ENCODE measurements at places on chromosomes 12 and 14. TPM values are rescaled to one million over a fixed set of nuclear protein-coding genes. Genes with fewer than 3 reads are reported as not detected.

PTPN21 gene
- total RNA-seq = 70.6 TPM

DIABLO gene
- total RNA-seq = 31.9 TPM

ANO2 gene
- total RNA-seq = 36.8 TPM

CHFR gene
- total RNA-seq = 50.2 TPM

FAM186B gene
- total RNA-seq = 0.75 TPM

LRRC10 gene
- not detected for total RNA-seq

INSM2 gene
- not detected for total RNA-seq

COX8C gene
- total RNA-seq = not detected

NEDD1 gene
- total RNA-seq = 17.8 TPM

RTL1 gene
- not detected for total RNA-seq

IFI27 gene
- total RNA-seq = 312 TPM

RNF212B gene
- total RNA-seq = not detected

NEUROD4 gene
- not detected for total RNA-seq

MUCL1 gene
- not detected for total RNA-seq

DNAJC22 gene
- 0.67 TPM for total RNA-seq

SAMD15 gene
- total RNA-seq = 0.41 TPM

MSI1 gene
- total RNA-seq = 0.46 TPM

DIO2 gene
- 1.0 TPM for total RNA-seq

OR4M1 gene
- total RNA-seq = not detected

TROAP gene
- total RNA-seq = 0.96 TPM

CCDC60 gene
- total RNA-seq = not detected

CEBPE gene
- total RNA-seq = not detected

TAS2R43 gene
- not detected for total RNA-seq

CRADD gene
- 17.1 TPM for total RNA-seq

ING4 gene
- total RNA-seq = 38.0 TPM

GNB3 gene
- total RNA-seq = 0.32 TPM

ZDHHC22 gene
- total RNA-seq = not detected

ZNF219 gene
- total RNA-seq = 52.8 TPM

DUSP6 gene
- 110 TPM for total RNA-seq

HOXC11 gene
- total RNA-seq = not detected

JPH4 gene
- total RNA-seq = 6.2 TPM

RNU4-1 gene
- total RNA-seq = 2,477 TPM

E2F7 gene
- total RNA-seq = 0.29 TPM

WNT1 gene
- not detected for total RNA-seq

TAS2R42 gene
- not detected for total RNA-seq

TM9SF1 gene
- total RNA-seq = 52.0 TPM

SHMT2 gene
- 59.2 TPM for total RNA-seq

KCNC2 gene
- not detected for total RNA-seq

MYO1A gene
- total RNA-seq = 1.4 TPM

TEP1 gene
- 48.9 TPM for total RNA-seq

WNT5B gene
- total RNA-seq = 2.3 TPM

ZNF385A gene
- 26.6 TPM for total RNA-seq

POTEM gene
- not detected for total RNA-seq

BDKRB2 gene
- 1.5 TPM for total RNA-seq

CLEC1A gene
- total RNA-seq = 15.0 TPM

ACSS3 gene
- total RNA-seq = 35.9 TPM

CIROP gene
- not detected for total RNA-seq

CELA1 gene
- total RNA-seq = not detected

PTPRO gene
- total RNA-seq = 10.6 TPM

NXPH4 gene
- total RNA-seq = not detected

OTOGL gene
- total RNA-seq = 0.09 TPM

Measured in upper lobe of right lung (tissue), 1 donor.